ENCODE measurements at places on chromosomes 4 and X. TPM values are rescaled to one million over a fixed set of nuclear protein-coding genes. Genes with fewer than 3 reads are reported as not detected.

DNA sequence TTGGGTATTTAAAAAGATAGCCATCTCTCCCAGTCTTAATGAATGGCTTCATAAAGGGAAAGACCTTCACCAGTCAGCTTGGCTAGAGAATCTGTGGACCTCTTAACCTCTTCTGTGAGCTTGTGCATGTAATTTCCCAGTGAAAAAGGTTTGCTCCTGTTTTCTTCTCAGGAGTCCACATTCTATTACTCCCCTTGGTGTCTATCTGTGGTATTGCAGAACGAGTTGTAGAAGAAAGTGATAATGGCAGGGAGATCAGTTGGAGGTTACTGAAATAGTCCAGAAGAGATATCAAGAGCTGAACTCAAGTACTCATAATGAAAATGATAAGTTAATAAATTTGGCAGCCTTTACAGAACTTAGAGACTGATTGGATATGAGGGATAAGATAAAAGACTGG, 16.5 kb upstream of the VAMP7 start:
- DNase-seq: no peak
- H3K4me1 ChIP-seq: no peaks in the 10 kb centered on the region
- no peak overlapping the region for H3K27ac ChIP-seq
- H3K27me3 ChIP-seq: no peaks in the 10 kb centered on the region

DNA sequence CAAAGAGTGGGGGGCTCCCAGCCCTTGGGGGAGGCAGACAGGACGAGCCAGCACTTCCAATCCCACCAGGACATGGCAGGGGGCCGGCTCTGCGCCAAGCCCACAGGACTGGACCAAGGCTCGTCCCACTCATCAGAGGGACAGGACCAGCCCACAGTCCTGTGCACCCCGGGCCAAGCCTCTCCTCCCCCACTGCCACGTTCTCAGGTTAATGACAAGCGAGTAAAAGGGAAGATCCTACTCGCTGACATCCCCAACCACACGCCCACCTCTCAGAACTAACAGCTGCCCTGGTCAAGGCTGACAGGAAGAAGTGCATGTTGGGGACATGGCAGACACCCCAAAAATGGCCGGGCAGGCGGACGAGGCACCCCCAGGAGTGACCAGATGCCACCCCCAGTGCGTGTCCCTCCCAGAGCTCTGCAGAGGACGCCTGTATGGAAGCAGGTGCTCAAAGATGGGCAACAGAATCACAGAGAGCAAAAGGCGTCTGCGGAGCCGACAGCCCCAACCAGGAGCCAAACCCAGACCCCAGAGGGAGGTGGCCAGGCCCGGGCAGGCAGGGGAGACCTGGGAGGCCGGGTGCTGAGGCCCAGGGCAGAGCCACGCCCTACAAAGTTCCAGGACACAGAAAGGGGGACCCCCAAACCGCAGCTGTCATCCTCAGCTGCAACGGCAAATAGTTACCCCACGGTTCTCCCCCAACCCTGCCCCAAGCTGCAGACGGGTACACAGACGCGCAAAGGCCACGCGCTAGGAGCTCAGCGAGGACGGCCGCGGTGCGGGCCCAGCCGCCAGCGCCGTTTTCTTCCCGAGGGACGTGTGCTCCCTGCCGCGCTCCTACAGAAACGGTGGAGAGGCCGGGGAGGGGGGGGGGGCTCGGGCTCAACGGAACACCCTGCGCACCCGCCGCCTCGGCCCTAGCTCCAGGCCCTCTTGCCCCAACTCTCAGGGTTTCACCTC, 1.7 kb downstream of the CTBP1 start:
- peaks cover 11% of the 10 kb centered on the region for H3K4me1 ChIP-seq
- no peaks in the 10 kb centered on the region for H3K36me3 ChIP-seq
- peak overlapping the region; percentile 91 for H3K4me3 ChIP-seq
- peak overlapping the region; percentile 99 for H3K27ac ChIP-seq

- no peak for DNase-seq
- no peak overlapping the region for H3K4me3 ChIP-seq
- H3K36me3 ChIP-seq: no peaks in the 10 kb centered on the region
These were observed 242.1 kb downstream of the ADAMTS3 start for GRCh38 chr4:72326692-72327632.

DNA sequence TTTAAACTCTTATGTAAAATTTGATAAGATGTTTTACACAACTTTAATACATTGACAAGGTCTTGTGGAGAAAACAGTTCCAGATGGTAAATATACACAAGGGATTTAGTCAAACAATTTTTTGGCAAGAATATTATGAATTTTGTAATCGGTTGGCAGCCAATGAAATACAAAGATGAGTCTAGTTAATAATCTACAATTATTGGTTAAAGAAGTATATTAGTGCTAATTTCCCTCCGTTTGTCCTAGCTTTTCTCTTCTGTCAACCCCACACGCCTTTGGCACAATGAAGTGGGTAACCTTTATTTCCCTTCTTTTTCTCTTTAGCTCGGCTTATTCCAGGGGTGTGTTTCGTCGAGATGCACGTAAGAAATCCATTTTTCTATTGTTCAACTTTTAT, at the start of gene ALB:
Gene ALB (plus strand): TSS at position 246 of the 400 bp plus-strand sequence. CDS start 41 bp downstream, at position 287.
- H3K4me3 ChIP-seq: no peak within 1 kb of the TSS
- no peak for DNase-seq
- H3K27ac ChIP-seq: no peak within 1 kb of the TSS
- H3K4me1 ChIP-seq: no peaks in the 10 kb centered on the region
- no peaks in the 10 kb centered on the region for H3K27me3 ChIP-seq

DNA sequence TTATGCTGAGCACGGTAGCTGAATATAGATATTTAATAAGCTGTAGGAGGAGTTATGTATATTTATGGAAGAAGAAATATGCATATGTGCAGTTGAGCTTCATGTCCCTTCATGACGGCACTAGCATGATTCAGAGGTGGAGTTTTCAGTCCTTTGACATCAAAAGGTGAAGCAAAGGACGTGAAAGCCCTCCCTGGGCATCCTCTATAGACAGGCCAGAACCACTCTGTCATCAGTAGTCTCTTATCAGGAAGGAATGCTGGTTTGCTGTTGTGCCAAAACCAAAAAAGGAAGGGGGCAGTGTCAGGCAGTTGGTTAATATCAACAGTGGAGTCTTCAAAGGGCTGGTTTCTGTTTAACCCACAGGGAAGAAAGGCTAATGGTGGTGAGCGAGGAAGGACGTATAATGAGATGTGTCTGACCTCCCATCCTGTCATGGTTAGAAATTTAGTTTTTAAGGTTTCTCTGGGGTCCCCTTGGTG, 23.5 kb upstream of the IL2 start:
- H3K4me3 ChIP-seq: no peak overlapping the region
- H3K36me3 ChIP-seq: no peaks in the 10 kb centered on the region
- no peak overlapping the region for H3K27ac ChIP-seq
- no peaks in the 10 kb centered on the region for H3K4me1 ChIP-seq
- DNase-seq: no peak

Gene FAM47E
- 4.9 TPM for total RNA-seq

All from heart left ventricle (tissue), 16 donors.